ENCODE measurements at places on chromosomes 5 and 9.

DNA sequence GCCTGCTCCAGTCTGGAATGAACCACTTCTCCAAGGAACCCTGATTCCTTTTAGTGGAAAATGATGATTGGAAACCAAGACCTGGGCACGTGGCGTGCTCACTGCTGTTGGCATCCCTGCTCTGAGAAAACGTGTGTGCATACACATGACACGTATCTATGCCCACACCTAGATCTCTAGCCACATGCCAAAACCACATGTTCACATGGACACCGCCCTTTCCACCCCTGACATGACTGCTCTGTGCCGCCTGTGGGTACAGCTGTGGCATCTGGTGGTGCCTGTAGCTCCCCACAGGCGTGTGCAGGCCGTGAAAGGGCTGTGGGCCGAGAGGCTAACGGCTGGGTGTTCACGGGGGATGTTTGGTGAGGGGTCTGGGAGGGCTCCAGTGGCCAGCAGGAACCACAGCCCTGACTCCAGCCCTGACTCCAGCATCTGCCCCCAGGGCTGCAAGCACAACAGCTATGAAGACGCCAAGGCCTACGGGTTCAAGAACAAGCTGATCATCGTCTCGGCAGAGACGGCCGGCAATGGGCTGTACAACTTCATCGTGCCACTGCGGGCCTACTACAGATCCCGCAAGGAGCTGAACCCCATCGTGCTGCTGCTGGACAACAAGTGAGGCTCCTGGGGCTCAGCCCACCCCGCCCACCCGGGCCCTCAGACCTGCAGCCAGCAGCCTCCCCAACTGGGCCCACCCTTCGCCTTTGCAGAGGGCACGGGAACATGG is 75.1 kb downstream of the KCNT1 start:
- peak; percentile 5 for DNase-seq

DNA sequence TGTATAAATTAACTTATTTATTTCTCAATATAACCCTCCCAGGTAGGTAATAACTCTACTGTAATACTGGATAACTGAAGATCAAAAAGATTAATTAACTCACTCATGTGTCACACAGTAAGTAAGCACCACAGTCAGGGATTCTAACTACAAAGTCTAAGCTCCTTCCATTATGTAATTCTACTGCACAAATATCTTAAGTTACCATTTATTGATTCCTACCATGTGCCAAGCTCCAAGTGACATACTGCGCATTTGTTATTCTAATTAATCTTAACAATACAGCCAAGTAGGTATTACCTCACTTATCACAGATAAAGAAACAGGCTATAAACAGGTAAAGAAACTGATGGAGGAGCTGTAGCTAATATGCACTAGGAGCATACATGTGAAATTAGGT is 58.3 kb downstream of the RANBP6 start:
- no peak for DNase-seq

DNA sequence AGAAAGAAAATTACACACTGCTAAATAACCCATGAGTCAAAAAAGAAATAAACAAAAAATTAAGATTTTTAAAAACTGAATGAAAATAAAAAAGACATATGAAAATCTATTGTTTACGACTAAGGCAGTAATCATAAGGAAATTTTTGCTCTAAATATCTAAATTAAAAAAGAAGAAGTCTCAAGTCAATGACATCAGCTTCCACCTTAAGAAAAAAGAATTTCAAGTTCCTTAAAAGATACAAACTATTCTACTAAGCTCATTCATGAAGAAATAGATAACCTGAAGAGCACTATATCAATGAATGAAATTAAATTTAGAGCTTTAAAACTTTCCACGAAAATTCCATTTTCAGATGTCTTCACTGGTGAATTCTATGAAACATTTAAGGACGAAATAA is 15.7 kb upstream of the STARD4 start:
- DNase-seq, result no peak

GRCh38 chr9:3508521-3509291 is 17.1 kb downstream of the RFX3 start:
- no peak for DNase-seq

DNA sequence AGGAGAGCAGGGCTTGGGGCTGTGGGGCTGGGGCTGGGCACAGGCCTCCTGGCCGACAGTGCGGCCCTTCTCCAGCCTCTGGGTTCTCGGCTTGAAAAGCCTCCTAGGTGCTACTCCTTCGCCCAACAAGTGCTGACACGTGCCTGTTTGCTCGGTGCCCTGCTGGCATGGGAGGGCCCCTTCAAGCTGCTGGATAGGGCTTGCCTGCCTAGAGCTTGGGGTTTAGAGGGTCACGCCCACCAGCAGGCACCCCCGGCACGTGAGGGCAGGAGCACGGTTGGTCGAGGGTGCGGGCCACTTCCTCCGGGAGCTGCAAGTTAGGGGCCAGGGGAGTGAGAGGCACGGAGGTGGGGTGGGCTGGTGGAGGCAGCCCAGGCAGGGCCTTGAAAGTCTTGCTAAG is 106.2 kb downstream of the RXRA start:
- DNase-seq, result no peak

Measured in CD4-positive, alpha-beta T cell treated with Interferon gamma for 1 hour (primary cell).